ENCODE measurements at places on chromosomes 7 and 10.

DNA sequence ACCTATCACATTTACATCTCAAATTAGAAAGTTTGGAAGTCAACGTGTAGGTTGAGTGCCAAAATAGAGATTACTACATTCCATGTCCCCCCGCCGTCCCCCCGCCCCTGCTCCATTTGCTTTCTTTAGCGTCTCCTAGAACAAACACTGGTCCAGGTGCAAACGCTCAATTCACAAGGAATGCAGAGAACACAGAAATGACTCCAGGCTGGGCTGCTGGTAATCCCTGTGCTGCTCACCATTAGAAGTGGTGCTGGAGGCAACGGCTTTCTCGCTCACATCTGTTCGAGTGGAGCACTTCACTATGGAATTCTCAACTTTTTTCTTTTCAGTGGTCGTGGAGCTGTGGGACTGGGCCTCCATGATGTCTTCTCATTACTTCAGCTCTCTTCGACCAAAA lies 14.1 kb downstream of the GLI3 start:
- no peak for DNase-seq

- no peak for DNase-seq
Observed at GRCh38 chr7:116809636-116810266, 52.6 kb upstream of the CAPZA2 start.

DNA sequence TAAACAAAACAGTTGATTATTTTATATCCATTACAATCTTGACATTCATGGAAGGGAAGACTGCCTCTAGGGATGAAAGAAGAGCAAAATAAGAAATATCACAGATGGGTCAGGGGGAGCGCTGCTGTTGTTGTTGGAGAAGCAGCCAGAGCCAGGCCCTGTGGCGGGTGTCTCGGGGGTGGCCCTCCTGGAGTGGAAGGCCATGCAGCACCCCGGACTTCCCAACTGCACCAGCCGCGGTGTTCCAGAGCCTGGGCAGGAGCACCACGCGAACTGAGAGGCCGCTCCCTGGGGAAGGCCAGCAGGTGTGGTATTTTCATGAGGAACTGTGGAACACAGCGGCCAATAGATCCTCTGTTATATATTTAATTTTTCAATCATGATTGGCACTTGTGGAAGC lies 72.4 kb upstream of the VSTM2A start:
- no peak for DNase-seq

DNA sequence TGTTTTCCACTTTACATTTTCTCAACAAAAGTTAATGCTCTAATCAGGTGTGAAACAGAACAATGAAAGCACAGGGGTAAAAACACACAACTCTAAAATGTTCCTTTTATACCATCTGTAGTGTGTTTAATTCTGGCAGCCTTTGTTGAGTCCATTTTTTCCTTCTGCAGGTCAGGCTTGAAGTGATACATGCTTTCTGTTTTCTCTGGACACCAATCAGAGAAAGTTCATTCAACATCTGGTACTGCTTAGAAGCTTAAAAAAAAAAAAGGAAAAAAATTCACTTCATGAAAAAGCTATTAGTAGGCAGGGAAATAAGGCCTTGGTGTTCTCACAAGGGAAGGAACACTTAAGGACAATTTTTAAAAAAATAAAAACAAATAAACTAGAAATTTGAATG lies 231.3 kb upstream of the RHOBTB1 start:
- DNase-seq = no peak

- no peak for DNase-seq
Observed at GRCh38 chr10:32929634-32930033, 28.4 kb downstream of the ITGB1 start.

- no peak for DNase-seq
Observed at GRCh38 chr10:79079490-79080355, 11.0 kb downstream of the ZMIZ1 start.

GRCh38 chr10:101848894-101849351 lies 5.3 kb upstream of the KCNIP2 start:
- DNase-seq = no peak

DNA sequence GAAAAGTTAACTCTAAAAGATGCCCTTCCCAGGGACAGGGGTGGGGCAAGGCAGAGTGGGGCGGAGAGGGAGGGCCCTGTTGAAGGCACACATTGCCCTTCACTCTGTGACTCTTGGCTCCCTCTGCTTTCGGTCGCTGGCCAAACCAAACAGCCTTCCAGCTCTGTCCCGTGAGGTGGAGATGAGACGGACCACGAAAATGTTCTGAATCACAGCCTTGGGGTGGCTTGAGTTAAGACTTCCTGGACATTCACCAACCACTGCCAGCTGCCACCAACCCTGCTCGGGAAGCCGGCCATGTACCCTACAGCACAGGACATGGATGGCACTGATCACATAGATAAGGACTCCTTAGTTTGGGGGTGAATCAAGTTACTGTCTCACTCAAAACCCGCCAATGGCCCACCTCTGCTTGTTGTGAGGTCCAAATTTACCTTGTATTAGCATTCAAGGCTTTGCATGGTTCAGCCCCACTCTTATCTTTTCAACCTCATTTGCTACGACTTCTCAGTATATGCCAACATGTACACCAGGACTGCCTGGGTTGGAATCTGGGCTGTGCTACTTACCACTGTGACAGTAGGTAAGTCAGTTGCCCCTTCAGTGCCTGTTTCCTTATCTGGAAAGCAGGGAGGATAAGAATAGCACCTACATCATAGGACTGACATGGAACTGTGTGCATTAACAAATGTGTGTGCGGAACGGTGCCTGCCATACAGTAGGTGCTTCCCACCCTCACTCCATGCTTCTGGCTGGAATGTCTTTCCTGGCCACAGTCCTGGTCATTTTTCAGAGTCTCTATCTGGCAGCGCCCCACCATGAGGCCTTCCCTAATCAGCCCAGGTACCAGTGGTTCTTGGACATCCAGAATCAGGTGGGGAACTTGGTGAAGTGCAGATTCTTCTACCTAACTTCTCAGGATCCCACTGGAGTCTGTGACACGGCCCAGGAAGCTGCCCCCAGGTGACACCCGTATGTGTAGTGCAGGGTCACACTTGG lies 28.0 kb downstream of the ITPRIP start:
- DNase-seq = no peak

DNA sequence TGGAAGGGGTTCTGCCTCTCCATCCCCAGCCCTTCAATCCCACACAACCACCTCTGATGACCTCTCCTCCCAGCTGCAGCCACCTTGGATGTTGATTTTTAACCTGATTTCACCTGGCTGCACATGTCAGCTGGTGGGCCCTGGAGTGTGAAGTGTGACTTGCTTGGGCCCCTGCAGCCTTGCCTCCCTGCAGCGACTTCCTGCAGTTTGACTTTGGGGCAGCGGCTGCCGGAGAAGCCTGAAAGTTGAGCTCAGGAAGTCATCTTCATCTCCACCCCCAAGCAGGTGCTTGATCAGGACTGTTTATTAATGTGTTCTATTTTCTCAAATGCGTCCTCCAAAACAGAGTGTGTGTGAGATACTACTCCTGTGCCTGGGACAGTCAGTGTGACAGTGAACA lies 675.2 kb upstream of the GALNT17 start:
- no peak for DNase-seq

- DNase-seq = no peak
Observed at GRCh38 chr10:77773631-77774426, 136.2 kb upstream of the KCNMA1 start.

DNA sequence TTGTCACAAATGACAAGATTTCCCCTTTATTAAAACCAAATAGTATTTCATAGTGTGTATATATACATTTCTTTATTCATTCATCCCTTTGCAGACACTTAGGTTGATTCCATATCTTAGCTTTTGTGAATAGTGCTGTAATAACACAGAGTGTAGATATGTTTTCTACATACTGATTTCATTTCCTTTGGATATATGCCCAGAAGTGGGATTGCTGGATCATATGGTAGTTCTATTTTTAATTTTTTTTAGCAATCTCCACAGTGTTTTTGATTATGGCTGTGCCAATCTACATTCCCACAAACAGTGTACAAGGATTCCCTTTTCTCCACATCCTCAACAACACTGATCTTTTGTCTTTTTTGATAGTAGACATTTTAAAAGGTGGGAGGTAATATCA lies 46.4 kb downstream of the CSTF2T start:
- DNase-seq = no peak

GRCh38 chr7:41003611-41003940 lies 699.3 kb downstream of the INHBA start:
- no peak for DNase-seq

DNA sequence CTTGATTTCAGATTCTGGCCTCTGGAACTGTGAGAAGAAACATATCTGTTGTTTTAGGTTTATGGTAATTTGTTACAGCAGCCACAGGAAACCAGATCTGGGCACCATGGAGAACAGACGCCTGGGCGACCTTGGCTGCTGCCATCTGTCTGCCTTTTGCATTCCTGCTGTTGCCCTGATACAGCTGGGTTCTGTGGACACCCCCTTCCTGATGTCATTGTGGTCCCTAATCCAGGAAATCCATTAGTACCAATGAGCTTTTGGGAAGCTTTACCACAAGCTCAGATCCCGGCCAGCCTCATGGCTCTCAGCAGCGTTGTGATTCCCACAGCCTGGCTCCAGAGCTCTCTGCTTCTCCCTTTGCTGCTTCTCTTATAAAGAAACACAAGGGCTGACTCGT lies 174.2 kb upstream of the NPS start:
- no peak for DNase-seq

- DNase-seq = no peak
Observed at GRCh38 chr7:14598978-14599377, 303.6 kb downstream of the DGKB start.

DNA sequence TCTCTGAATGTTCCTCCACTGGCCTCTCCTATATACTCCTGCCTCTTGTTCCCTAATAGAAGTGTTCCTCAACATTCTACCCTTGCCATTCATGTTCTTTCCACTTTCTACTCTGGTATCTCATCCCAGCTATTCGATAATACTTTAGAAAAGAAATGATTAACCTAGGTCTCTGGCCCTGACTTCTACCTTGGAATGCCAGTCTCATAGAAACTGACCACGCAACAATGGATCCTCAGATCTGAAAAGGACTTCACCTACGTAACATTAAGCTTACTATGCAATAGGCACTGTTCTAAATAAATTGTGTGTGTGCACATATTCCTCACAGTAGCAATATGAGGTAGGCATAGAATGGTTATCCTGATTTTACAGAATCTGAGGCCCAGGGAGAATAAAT lies 234.5 kb downstream of the DNAJC1 start:
- DNase-seq = no peak

DNA sequence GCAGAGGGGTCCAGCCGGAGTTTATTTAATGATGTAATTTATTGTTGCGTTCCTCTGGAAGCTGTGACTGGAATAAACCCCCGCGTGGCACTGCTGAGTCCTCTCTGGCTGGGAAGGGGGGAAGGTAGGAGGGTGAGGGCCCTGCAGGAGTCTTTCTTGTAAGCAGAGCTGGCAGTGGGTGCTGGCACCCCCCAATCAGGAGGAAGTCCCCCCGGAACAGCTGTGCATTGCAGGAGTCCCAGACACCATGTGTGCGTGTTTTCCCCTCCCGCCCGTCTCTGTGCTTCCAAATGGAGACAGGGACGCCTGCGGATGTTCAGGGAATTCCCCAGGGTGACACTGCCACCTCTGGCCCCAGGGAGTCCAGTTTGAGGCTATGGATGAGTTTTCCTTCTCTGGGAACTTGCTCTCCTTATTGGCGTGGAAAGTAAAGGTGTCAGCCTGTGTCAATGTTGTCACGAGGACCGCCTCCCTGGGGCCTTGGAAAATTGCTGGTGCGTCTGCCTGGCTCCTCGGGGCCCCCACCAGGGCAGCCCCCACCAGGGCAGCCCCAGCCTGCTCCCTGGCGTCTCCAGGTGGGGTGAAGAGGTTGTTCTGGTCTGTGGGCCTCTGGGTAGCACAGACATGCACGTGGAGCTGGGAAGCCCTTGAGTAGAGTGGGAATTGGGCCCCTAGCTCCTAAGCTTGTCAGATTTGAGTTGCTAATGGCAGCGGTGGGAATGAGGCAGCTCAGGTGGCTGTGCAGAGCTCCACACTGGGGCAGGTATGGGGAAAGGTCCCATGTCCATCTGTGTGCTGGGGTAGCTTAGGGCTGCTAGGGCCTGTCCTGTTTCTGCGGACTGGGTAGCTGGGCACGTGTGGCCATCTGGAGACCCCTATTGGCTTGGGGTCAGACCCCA lies 2.7 kb downstream of the FZD9 start:
- no peak for DNase-seq

- DNase-seq = no peak
Observed at GRCh38 chr10:637771-638195, 51.7 kb downstream of the DIP2C start.

- no peak for DNase-seq
Observed at GRCh38 chr10:61589547-61590243, 73.0 kb upstream of the CABCOCO1 start.

DNA sequence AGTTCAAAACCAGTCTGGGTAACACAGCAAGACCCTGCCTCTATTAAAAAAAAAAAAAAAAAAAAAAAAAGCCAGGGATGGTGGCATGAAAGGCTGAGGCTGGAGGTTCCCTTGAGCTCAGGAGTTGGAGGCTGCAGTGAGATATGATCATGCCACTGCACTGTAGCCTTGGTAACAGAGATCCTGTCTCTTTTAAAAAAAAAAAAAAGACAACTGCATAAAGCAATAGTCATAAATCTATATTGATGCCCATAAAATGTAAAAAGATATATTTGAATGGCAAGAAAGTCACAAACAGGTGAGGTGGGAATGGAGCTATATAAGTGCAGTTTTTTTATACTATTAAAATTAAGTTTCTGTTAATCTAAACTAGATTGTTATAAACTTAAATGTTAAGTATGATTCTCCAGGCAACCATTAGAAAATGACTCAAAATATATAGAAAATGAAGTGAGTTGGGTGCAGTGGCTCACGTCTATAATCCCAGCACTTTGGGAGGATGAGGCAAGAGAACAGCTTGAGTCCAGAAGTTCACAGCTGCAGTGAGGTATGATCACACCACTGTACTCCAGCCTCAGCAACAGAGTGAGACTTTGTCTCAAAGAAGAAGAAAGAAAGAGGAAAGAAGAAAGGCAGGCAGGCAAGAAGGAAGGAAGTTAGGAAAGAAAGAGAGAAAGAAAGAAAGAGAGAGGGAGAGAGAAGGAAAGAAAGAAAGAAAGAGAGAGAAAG lies 13.4 kb upstream of the HNRNPH3 start:
- no peak for DNase-seq

- no peak for DNase-seq
Observed at GRCh38 chr10:71644307-71645180, 75.0 kb downstream of the C10orf105 start.

DNA sequence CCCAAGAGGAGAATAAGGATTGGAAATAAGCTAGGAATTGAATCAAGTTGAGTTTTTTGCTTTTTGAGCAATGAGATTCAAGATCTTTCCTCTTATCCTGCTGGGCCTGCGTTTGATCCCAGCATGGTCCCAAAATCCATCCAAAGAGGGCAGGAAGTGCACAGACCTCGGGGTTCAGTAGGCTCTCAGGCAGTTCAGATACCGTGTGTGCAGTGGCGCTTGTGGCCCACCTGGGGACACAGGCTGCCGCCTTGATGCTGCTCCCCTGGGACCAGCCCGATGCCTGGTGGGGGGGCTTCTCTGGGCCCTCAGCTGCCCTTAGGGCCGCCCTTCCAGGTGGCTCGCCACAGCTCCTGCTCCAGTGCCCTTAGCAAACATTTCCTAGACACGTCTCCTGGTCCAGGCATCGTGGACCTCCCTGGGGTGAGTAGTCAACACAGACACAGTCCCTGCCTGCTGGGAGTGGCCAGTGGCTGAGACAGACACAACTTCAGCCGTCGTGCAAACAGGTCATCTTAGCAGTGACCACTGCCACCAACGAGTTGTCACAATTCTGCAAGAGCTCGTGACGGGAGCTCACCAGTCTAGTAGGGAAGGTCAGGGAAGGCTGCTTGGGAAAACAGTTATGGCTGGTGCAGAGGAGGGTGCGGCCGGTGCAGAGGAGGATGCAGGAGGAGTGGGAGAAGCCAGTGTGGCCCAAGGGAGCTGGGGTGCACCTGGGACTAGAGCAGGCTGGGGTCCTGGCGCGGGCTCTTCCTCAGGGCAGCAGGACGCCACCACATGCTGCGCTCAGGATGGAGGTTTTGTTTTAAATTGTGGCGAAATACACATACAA lies 21.7 kb upstream of the JAKMIP3 start:
- DNase-seq = no peak

Measured in esophagus squamous epithelium (tissue), 5 donors.